Kidney (tissue), 22 donors: ENCODE measurements at places on chromosomes 2 and 18.

- no peak for DNase-seq
Observed at GRCh38 chr2:235378246-235378645, 115.6 kb upstream of the AGAP1 start.

DNA sequence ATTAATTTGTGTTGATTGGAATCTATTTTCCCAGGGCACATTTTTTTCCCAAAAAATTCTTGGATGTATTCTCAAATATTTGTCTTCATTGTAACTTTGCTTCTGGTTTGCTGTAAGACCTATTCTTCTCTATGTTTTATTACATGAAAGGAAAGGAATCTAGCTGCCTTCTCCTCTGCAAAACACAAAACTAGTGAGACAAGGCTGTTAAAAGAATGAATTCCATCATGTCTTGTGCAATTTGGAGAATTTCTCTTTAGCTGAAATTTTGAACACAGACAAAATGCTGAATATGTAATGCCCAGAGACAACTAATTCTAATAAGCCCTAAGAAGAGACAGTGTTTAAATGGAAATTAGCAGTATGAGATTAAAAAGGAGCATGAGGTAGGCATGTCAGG is 275.9 kb downstream of the CDH20 start:
- no peak for DNase-seq

- peak; percentile 38 for DNase-seq
Observed at GRCh38 chr2:79393806-79394484, 118.9 kb upstream of the CTNNA2 start.

DNA sequence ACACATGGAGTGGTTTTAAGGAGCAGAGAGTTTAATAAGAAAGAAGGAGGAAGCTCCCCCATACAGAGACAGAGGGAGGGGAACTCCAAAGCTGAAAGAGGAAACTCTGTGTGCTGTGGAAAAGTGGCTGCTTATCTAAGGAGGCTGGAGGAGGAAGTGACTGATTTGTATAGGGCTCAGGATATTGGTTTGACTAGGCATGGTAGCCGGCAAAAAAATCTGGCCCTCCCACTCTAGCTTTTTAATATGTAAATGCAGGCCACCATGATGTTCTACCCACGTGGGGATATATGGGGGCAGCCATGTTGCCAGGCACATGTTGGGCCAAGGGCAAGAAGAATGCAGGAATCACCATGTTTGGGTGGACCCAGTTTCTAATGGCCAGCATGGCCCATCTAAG is 64.3 kb downstream of the HNMT start:
- no peak for DNase-seq

DNA sequence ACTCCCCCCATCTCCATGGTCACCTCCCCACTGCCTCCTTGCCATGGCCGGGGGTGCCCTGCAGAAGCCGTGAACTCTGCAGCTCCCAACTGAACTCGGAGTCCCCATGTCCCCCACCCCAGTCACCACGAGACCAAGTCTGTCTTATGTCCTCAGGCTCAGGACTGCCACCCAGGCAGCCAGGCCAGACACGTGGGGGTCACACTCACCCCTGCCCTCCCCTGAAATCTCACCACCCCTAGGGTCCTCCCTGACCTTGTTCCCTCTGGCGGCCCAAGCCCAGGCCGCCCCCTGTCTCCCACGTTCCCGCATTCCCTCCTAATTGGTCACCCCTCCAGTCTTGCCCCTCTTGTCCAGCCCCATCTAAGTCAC is 11.0 kb downstream of the AQP12A start:
- no peak for DNase-seq

DNA sequence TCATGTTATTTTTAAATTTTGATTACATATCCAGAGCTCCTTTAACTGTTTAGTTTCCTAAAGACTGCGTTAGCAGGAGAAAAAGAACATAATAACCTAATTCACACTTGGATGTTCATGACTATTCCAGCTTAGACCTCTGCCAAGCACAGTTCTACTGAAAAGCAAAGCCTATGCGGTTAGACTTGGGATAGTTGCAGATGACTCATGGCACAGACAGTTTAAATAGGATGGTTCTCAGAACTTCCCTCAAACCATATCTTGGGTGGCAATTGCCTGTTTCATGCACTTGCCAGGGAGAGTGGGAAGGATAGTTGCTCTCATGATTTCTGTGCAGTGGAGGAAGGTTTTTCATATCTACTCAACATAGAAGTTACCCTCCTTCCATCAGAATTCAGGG is 149.7 kb upstream of the KLHL29 start:
- DNase-seq, result no peak

DNA sequence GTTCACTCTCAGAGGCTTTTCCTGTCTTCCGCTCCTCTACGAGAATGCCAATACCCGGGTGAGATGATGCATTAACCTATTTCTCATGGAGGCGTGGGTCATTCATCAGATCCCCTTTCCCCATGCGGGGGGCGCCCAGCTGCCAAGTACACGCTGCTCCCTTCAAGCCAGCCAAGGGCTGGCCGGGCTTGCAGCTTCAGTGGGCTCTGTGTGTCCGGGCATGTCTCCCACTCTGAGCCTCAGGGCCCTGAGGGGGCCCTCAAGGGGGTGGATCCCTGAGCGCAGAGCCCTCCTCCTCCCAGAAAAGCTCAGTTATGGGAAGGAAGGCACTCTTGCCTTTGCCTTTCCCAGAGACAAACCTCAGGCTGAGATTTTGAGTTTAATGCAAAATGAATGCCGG is 431.8 kb upstream of the MYT1L start:
- no peak for DNase-seq

DNA sequence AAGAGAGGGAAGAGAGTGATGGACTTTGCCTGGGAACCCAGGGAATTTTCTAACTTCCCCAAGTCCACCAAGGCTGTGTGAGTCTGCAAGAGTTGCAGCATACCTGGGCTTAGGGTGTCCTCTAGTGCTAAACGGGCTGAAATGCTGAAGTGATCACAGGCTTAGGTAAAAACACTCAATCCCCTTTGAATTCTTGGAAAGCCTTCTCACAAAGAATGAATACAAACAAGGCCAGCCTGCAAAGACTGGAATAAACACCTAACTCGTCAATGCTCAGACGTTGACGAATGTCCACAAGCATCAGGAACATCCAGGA is 30.0 kb upstream of the BMP10 start:
- no peak for DNase-seq

GRCh38 chr2:171226461-171226860 is 65.8 kb upstream of the TLK1 start:
- DNase-seq, result no peak

- DNase-seq, result no peak
Observed at GRCh38 chr2:59959944-59960343, 593.5 kb downstream of the BCL11A start.

DNA sequence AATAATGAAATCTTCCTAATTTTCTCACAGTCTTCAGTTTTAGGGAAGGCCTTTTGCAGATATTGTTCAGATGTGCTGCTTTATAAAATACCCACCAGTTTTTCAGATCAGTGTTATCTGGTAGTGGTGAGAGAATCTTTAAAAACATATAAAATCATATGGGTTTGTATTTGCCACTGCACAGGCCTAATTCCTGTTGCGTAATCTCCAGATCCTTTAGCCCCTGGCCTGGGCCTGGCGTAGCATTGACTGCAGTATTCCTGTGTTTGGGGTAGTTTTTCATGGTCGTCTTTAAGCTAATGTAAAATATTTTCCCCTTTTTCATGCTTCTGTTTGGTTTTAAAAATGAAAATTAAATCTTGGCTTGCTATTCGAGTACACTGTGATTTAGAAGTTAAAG is 43.2 kb downstream of the TSHZ1 start:
- DNase-seq, result no peak

DNA sequence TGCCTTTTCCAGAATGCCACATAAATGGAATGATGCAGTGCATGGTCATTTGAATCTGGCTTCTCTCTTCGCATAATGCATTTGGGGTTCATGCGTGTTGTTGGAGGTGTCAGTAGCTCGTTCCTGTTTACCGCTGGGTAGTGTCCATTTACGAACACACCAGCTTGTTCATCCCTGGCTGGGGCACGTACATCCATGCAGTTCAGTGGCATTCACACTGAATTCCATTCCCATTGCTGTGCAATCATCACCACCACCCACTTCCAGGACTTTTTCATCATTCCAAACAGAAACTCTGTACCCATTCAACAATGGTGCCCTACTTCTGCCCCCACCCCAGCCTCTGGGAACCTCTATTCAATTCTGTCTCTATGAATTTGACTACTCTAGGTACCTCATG is 14.7 kb upstream of the CIDEA start:
- DNase-seq, result no peak

GRCh38 chr2:231197706-231198290 is 633 bp upstream of the ARMC9 start:
- no peak for DNase-seq

DNA sequence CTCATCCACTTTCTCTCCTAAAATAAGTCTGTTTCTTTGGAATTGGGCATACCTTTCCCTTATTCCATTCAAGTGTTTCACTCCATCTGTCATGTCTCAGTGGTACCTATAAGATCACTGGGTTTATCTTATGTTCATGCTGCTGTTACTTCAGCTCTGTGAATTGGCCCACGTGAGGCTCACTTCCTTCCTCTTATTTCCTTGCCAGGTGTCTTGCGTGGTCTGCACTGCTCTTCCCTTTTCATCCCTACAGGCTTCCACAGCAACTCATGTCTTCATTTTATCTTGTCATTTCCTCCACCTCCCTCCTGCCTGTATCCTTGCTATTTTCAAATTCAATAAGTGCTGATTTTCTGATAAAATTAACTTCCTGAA is 159.1 kb upstream of the ALPP start:
- no peak for DNase-seq

- DNase-seq, result no peak
Observed at GRCh38 chr2:42826231-42826630, 33.8 kb upstream of the HAAO start.

DNA sequence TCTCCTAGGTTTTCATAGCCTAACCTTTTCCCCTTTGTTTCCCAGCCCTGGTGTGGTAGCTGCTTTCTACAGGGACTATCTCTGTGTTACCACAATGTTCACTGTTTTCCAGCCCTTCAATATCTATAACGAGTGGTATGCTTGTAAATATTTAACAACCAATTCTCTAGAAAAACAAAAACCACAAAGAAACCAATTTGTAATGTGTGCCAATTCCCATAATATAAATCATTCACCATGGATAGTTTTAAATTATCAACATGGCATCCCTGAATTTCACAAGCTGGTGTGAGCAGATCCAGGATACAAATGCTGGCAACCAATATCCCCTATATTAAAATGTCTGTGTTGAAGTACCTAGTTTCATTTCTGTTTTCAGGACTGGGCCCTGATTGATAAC is 207.5 kb upstream of the FBXO11 start:
- DNase-seq, result no peak

DNA sequence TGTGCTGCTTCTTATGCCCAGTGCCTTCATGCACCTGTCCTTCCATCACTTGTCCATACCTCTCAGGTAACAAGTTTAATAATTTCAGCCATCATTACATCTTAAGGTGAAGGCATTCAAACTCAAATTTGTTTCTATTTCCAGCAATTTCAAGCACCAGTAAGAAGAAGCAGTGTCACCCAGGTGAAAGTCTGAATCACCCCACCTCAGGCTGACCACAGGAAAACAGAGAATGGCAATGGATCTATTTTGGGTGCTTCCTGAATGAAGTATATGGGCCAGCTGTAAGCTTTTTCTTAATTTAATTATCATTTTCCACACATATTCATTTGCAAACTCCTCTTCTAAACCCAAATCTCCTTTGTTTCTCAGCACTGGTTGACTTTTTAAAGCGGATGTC is 372.7 kb upstream of the SOX11 start:
- no peak for DNase-seq

DNA sequence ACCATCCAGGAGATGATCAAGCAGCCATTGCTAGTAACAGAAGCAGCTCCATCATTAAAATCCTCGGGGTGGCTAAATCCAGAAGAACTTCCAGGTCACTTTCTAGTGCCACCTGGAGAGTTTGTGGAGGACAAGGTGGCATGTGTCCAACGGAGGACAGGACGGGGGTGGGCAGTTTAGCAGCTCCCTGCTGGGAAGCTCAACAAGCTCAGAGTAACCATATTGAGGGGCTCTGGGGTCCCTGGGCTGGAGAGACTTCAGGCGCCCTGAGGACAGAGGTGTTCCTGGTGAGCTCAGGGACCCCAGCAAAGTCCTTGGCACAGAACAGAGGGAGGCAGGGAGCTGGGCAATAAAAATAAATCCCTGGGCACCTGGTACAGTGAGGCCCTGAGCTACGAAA is 140.0 kb upstream of the FHL2 start:
- no peak for DNase-seq

- DNase-seq, result peak; percentile 46
Observed at GRCh38 chr2:73105511-73105971, 7.2 kb downstream of the RAB11FIP5 start.

GRCh38 chr18:41226186-41226585 is 728.8 kb upstream of the PIK3C3 start:
- peak; percentile 1 for DNase-seq

DNA sequence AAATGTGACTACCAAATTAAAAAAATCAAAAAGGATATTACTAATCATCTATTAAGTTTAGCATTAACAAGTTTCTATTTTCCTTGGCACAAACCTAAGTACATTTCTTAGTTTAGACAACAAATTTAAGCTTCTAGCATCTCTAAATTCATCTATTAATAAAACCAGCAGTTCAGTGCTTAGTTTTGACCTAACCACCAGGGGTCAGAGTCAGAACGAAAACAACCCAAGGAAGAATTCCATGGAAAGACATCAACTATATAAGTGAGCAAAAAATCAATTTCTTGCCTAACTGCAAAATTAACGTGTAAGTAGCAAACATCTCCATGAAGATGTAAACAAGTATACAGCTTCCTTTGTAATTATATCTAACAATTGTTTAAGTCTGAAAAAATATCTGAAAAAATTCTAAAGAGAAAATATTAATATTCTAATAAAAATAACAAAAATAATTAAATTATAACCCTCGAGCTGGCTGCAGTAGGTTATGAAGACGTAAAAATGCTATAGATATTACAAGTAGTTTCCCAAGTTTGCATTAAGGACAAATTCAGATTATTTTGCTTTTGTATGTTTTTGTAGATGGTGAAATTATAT is 83.7 kb downstream of the CERKL start:
- no peak for DNase-seq

DNA sequence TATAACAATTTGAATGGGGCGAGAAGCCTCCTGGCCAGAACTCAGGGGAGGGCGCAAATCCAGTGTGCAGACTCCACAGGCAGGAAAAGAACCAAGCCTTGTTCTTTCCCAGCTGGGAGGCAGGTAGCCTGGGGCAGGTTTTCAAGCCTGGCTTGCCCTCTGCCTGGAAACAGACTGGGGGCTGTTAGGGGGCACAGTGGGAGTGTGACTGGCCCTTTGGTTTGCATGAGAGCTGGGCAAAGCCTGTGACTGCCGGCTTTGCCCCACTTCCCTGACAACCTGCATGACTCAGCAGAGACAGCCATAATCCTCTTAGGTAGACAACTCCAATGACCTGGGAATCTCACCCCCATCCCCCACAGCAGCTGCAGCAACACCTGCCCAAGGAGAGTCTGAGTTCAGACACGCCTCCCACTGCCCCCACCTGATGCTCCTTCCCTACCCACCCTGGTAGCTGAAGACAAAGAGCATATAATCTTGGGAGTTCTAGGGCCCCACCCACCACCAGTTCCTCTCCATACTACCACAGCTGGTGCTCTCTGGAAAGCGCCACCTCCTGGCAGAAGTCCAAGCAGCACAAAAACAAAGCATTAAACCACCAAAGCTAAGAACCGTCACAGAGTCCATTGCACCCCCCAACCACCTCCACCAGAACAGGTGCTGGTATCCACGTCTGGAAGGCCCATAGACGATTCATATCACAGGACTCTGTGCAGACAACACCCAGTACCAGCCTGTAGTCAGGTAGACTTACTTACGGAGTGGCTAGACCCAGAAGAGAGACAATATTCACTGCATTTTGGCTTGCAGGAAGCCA is 402.5 kb downstream of the STK39 start:
- no peak for DNase-seq

- peak; percentile 19 for DNase-seq
Observed at GRCh38 chr18:3906116-3906750, 456.3 kb downstream of the TGIF1 start.
